NCI-H226 (cell line): ENCODE measurements at places on chromosomes 5 and 9.

DNA sequence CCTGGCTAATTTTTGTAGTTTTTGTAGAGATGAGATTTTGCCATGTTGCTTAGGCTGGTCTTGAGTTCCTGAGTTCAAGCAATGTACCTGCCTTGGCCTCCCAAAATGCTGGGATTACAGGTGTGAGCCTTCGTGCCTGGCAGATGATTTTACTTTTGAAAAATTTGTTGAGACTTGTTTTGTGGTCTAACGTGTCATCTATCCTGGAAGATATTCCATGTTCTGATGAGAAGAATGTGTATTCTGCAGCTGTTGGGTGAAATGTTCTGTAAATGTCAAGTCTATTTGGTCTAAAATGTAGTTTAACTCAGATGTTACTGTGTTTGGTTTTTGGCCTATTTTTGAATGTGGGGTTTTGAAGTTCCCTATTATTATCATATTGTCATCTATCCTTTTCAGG lies 145.6 kb downstream of the XRCC4 start:
- DNase-seq, result no peak

GRCh38 chr9:109317979-109318741 lies 2.7 kb downstream of the EPB41L4B start:
- DNase-seq, result no peak

DNA sequence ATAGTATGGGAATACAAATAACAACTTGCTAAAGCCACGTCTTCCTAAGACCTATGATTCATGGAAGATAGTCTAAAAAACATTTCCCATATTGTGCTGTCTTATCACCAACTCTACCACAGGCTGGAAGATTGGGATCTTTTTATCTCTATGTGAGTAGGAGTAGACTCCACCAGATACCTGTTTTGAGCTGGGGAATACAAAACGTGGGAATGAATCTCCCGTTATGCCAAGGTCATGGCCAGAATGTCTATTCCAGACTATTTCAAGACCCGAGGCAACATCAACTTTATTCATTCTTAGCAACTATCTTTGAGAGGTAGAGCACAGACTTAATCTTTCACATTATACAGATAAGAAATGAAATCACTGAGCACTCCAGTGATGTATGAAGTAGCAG lies 2350.9 kb upstream of the WWC1 start:
- peak; percentile 71 for DNase-seq

DNA sequence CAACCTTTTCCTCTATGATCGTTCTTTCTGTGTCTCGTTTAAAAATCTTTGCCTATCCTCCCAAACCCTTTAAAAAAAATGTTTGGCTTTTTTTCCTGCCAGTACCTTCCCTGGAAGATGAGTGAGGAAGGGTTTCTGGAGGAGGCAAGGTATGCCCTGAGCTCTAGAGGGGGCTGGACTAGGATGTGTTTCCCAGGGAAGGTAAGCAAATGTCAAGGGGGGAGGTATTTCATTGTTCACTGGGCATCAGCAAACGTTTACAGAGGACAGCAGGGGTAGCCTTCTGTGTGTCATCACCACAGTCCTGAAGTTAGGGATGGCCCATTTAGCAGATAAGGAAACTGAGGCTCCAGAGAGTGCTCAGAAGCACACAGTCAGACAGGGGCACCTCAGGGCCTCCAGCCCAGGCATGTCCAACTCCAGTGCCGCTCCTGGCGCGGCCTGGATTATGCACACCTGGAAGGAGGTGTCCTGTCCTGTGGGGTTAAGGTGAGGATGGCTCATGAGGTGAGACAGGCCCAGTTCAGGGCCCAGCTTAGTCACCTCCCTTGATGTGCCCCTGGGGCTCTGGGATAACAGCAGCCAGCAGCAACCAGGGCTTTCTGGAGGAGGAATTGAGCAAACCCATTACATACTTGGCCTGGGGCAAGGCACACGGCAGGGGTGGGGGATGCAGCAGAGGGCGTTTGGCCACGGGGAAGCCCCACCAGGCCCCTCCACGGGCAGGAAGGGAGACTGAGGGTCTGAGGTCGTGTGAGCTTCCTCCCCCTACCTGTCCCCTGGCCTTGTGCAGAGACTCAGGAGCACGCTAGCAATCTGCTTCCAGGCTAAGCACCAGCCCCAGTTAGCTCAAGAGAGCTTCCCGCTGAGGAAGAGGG lies 100.3 kb upstream of the LMX1B start:
- no peak for DNase-seq

DNA sequence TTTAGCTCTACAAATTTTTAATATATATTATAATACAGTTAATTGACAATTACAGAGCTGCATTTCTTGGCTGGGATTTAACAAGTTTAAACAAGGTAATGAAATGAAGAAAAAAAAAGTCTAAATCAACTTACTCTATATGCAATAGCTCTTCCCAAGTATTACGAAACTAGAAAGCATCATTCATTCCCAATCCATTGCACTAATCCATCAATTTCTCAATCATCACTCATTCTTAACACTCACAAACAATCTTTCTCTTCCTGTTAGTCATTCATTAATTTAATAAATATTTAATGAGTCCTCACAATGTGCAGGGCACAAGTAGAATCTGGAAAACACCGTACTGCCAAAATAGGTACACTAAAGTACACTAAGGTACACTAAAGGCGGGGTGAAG lies 42.9 kb upstream of the APBA1 start:
- no peak for DNase-seq

GRCh38 chr5:69494452-69494851 lies 1.9 kb downstream of the OCLN start:
- DNase-seq, result no peak

DNA sequence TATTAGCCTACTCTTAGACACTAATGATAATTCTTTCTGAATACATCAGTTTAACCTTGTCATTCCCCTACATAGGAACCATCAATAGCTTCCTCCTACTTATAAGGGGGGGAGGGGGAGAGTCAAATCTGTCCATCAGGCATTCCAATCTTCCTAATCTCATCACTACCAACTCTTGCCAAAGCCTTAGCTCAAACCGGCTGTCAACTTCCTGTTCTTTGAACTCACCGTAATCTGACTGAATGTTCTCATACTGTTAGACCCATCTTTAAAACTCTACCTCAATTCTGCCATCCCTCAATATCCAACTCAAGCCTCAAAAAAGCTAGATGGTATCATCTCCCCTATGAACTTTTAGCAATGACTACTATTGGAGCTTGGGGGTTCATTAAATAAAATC lies 41.9 kb upstream of the RNF38 start:
- DNase-seq, result no peak

GRCh38 chr5:74285675-74286280 lies 354.8 kb downstream of the ENC1 start:
- no peak for DNase-seq

GRCh38 chr9:37508834-37509206 lies 23.1 kb downstream of the POLR1E start:
- no peak for DNase-seq

- DNase-seq, result no peak
These were observed 65.1 kb upstream of the ZNF366 start for GRCh38 chr5:72572236-72572765.

GRCh38 chr9:92232190-92232589 lies 61.3 kb downstream of the IARS1 start:
- no peak for DNase-seq

GRCh38 chr9:104082168-104082567 lies 11.9 kb upstream of the SMC2 start:
- DNase-seq, result no peak

DNA sequence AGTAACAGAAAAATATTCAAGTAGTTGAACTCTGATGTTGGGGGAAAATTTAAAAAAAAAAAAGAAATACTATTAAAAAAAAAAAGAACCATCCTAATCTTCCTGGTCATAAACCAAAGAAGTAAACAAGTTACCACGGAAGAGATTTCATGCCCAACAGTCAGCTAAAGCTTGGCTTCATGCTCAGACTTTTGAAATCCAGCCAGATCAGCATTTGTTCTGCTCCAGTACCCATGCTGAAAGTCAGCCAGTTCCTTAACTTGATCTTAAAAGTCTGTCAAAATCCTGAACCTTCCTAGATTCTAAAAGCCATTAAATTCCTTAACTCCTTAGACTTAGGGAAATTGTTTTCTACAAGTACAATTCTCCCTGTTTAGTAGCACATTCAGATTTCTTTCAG lies 908.7 kb upstream of the CDH9 start:
- peak; percentile 70 for DNase-seq

DNA sequence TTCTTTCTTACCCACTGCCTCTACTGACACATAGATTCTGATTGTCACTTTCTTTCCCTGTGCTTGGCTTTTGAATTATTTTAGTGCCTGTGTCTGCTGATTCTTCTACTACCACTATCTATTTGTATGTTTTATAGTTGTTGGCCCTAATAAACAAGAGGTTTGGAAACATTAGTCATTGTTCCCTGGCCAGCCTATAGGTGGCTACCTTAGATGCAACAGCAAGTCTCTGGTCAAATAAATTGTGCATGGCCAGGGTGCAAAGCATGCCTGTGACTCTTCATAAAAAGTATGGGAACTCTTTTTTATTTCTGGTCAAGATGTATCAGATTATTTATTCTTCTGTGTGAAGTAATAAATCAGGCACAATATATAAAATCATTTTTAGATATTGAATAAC lies 124.4 kb downstream of the PLK2 start:
- no peak for DNase-seq

DNA sequence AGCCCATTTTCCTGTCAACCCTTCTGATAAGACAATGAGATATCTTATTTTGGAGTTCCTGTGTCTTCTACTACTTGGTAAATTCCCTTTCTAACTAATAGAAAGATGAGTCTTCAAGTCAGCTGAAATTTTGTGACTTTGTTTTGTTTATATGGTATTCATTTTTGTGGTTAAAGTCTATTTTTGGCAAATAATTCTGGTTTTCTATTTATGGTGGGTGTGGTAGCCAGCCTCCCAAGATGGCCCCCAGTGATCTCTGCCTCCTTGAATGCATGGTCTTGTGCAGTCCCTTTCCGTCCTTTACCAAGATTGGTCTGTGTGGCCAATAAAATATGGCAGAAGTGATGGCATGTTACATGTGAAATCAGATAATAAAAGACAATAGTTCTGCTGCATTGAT lies 91.5 kb downstream of the NR3C1 start:
- no peak for DNase-seq

- DNase-seq, result no peak
These were observed 1.9 kb downstream of the AP3S1 start for GRCh38 chr5:115843444-115844130.

GRCh38 chr9:35518981-35519679 lies 29.2 kb downstream of the RUSC2 start:
- DNase-seq, result peak; percentile 45

DNA sequence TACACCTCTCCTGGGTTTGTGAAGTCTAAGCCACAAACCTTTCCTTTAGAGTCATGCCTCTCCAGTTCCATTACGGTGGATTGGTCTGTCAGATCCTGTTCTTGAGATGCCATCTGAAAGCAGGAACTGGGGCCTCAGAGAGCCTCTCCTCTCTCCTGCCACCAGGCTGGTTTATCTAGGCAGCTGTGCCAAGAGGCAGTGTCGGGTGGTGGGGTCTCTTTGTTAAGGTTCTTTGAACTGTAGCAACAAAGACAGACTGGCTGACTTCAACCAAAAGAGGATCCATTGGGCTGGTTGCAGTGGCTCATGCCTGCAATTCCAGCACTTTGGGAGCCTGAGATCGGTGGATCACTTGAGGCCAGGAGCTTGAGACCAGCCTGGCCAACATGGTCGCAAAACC lies 66.0 kb upstream of the ANGPTL2 start:
- DNase-seq, result no peak

GRCh38 chr5:107153283-107153682 lies 517.5 kb downstream of the EFNA5 start:
- no peak for DNase-seq

DNA sequence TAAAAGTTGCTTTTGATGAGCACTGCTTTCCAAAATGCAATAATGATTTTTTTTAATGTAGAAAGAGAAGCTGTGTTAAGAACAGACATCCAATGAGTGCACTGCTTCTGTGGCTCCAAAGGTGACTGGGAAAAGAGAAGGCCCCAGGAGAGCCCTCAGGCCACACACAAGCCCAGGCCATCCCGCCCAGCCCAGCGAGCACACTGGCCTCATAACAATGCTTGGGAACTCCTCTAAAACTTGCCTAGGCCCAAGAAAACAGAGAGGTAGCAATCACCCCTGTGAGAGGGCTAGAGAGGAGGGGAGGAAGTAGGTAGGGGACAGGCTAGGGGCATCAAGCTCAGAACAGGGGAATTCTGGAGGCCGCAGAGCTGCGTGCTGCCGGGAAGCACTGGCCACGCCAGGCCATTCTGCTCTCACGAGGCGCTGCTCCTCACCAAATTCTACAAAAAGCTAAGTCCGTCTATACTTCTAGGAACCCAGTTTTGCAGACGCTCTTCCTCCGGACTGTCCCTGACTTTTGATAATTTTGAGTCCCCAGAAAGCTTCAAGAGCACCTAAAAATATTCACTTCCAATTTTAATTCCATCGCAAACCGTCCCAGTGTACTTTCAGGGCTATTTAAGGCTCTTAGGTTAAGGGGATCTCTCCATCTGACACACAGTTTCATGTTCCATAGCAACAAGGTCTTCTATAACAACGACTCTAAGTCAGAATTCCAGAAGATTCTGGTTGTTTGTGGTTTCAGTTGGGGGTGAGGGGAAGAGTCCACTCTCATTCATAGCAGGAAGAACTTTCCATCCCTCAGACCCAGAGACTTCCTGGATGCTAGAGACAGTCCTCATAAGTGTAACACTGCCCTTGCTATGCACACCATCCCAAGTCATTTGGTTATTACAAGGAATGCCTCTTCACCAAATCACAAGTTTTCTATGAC lies 51.0 kb downstream of the HABP4 start:
- DNase-seq, result no peak

- DNase-seq, result no peak
These were observed 39.6 kb upstream of the SLC6A19 start for GRCh38 chr5:1161833-1162229.

GRCh38 chr9:77883846-77884771 lies 147.5 kb downstream of the GNAQ start:
- DNase-seq, result peak; percentile 63

GRCh38 chr9:32776201-32776600 lies 7.1 kb upstream of the TMEM215 start:
- no peak for DNase-seq

GRCh38 chr9:38047301-38048251 lies 21.5 kb downstream of the SHB start:
- DNase-seq, result peak; percentile 70

GRCh38 chr9:89609426-89610006 lies 4.7 kb downstream of the GADD45G start:
- DNase-seq, result no peak

DNA sequence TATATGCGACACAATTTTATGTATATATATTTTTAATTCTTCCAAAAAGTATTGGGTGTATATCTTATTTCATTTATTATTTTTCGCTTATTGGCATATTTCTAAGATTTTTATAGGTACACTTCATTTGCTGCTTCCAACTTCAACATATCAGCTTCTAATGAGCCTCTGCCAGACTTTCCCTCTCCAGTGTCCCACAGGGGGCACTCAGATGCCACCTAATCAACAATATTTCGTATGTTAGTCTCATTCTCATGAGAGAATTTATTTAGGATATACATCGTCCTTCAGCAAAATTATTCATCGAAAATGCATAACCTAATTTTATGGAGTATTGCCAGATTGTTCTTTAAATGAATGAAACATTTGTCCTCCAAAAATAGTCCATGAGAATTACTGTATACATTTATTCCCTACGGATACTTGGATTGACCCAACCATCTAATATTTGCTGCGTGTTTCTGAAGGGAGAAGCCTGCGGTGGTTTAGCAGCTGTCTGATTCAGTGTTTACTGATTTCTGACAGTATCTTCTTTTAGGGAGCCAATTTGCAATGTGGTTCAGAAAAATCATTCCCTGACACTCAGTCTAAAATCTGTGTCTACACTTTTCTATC lies 100.6 kb upstream of the SELENOP start:
- DNase-seq, result peak; percentile 13

- no peak for DNase-seq
These were observed 654.3 kb downstream of the CCDC171 start for GRCh38 chr9:16207161-16207560.
